ENCODE measurements at places on chromosomes 12 and 14. TPM values are rescaled to one million over a fixed set of nuclear protein-coding genes. Genes with fewer than 3 reads are reported as not detected.

DNA sequence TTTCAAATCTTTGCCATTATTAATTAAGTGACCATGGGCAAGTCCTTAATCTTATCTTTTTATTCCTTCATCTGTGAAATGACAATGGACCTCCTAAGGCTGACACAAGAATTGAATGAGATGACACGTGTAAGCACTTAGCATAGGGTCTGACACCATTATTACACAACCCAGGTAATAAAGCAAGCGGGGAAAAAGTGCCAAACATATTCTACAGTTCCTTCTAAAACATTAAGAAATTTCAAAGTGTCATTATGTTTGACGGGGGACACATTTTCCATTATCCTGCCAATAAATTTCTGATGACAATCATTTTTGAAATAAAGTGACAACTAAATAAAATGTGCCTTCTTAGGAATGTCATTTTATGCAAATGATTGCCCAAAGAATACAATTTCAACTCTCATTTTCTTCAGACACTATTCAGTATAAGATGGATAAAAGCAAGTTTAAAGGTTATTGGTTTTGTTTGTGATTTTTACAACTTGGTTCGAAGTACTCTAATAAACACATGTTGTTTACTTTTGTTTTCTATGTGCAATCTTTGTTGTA lies 3.0 kb downstream of the ANKS1B start:
- DNase-seq, result no peak

DNA sequence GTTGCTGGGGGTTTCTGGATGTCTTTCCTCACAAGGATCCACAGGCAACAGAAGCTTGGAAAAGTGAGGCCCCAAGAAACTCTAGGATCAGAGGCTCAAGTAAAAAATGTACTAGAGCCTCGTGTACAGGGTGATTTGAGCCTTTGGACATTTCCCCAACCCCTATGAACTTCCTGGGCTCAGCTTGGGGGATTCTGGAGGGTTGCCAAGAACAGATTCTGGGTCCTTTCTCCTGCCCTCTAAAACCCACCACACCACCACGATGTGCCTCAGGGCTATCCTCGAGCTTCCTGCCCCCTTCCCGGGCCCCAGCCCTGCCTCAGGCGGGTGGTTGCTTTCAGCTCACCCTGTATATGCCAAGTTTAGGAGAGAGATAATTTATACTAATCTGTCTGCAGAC lies 583 bp downstream of the FAM186B start:
- DNase-seq, result no peak

DNA sequence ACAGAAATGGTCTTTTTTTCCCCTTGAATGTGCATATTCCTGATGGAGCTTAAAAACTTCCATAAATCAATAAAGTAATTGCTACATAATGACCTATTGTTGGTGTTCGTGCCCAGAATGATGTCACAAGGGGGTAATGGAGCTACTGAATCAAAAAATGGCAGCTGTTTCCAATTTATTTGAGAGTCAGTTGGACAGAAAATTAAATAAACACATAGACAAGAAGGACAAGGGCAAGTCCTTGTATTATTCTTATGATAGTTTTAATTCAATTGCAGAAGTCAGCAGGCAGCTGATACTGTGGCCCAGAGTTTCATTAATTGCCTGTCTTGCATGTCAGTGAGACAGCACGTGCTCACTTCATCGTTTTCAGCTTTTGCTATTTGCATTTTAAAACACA lies 473.5 kb downstream of the ETNK1 start:
- no peak for DNase-seq

DNA sequence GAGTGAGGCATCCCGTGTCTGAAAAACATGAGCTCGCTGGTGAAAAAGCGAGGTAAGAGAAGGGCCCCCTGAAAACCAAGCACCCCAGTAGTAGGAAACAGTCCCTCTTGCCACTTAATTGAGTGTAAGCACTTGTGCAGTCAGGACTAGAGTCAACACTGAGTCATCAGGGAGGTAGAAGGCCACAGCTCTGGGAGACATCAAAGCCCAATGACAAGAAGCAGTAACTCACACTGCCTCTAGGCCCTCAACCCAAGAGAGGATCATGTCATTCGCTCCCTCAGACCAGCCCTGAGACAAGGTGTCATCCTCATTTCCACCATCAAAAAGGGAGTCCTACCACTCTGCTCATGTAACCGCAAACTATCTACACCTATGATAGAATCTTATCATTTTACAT lies 17.8 kb downstream of the POMT2 start:
- no peak for DNase-seq

DNA sequence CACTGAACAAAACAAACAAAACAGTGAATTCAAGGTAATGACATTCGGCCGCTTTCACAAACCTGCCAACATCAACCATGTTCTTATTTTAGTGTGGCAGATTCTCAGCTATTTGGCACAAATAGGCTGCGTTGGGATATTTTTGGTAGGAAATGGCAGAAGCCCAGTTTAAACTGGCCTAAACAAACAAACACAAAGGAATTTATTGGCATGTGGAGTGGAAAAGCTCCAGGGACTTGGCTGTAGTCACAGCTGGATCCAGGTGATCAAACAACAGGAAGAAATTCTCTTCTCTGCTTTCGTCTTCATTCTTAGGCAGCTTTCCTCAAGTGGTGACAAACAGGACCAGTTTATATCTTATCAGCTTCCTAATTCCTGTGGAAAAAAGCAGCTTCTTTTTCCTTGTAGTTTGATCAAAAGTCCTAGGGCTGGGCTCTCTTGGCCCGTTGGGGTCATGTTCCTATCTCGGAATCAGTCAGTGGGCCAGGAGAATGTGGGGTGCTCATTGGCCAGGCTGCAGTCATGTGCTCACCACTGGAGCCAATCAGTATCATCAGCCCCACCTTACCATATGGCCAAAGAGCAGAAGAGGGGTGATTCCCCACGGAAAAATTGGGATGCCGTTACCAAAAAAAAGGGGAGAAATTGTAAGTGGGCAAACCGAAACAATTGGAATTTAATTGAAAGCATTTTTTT lies 22.6 kb downstream of the C12orf75 start:
- DNase-seq, result no peak

Gene CD69
- 4.4 TPM for total RNA-seq

Gene FAM90A1
- total RNA-seq, result 0.61 TPM

Gene RNASE3
- total RNA-seq, result not detected
